Stimulated activated CD8-positive, alpha-beta memory T cell treated with anti-CD3 and anti-CD28 coated beads, Interleukin-2, amount 100 ng/mL, for 48 hours (primary cell): ENCODE measurements at places on chromosomes 7 and 10.

- DNase-seq = no peak
These were observed 113.1 kb upstream of the RNF32 start for GRCh38 chr7:156527458-156527890.

- no peak for DNase-seq
These were observed 29.0 kb downstream of the UPP1 start for GRCh38 chr7:48118041-48118440.

GRCh38 chr7:134771889-134772288 lies 7.5 kb upstream of the CALD1 start:
- DNase-seq = no peak

DNA sequence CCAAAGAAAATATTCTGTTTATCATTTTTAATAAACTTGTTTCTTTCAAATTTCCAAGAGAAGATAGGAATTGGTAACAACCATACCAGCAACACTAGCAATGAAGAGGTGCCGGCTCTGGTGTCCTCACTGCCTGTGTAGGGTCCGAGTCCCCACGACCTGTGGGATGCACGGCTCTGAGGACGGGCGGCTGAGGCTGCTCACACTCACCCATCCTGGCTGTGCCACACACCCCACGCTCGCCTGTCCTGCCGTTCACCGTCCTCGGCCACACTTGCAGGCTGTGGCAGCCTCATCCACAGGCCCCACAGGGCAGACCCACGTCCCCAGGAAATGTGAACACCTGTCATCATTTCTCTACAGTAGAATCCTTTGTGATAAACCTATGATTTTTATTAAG lies 48.2 kb upstream of the DPYSL4 start:
- DNase-seq = no peak

GRCh38 chr7:99731638-99732374 lies 3.2 kb downstream of the CYP3A7 start:
- no peak for DNase-seq

- peak; percentile 36 for DNase-seq
These were observed 588 bp upstream of the PAOX start for GRCh38 chr10:133378251-133379096.

DNA sequence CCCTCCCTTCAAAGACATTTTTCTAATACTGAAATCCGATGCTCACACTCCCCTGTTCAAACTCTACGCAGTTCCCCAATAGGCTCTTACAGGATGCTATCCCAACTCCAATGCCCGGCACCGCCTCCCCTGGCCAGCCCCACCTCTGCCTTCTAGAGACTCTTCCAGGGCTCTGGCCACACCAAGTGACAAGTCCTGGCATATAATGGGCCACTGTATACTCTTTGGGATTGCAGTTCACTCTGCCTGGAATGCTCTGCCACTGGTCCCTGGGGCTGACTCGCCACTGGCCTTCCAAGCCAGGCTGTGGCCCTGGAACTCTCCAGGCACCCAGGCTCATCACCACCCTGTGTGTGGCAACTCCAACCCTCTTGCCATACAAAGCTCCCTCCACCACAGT lies 3.1 kb upstream of the BRI3 start:
- no peak for DNase-seq

- DNase-seq = no peak
These were observed 184.3 kb upstream of the MBL2 start for GRCh38 chr10:52956861-52957260.

- no peak for DNase-seq
These were observed 17.3 kb downstream of the FAM107B start for GRCh38 chr10:14757394-14757793.

GRCh38 chr10:69640196-69640980 lies 10.3 kb downstream of the FAM241B start:
- DNase-seq = no peak

- no peak for DNase-seq
These were observed 831.1 kb upstream of the C7orf33 start for GRCh38 chr7:147759327-147759943.

DNA sequence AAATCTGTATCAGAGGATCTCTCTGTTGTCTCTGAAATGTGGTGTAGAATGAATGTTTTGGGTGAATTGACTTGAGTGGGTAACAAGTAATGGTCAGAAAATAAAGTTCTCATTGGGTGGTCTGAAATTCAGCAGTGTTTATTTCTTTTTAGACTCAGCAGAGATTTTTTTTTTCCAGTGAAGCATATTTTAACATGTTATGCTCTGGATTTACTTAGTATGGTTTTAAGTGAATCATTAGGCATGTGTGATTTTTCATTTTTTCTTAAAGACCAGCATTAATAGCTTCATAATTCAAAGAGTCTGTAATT lies 63.5 kb downstream of the REEP3 start:
- DNase-seq = no peak
